ENCODE measurements at places on chromosomes 1 and 21. TPM values are rescaled to one million over a fixed set of nuclear protein-coding genes. Genes with fewer than 3 reads are reported as not detected.

DNA sequence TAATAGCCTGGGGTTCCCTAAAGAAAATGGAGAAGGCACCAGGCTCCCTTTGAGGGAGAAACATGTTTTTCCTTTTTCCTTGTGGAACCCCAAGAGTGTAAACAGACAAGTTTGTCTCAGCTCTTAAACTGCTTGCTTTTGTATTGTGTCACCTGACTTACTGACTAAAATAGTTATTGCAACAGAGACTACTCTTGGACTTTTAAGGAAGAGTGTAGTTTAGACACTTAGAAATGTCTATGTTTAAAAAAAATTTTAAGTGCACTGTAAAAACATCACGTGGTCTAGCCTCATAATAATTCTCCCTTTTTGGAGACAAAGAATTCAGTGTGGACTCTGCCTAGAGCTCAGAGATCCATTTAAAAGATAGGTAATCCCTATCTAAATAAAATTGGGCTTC is 141.1 kb downstream of the TRIM33 start:
- DNase-seq: no peak

- no peak for DNase-seq
These were observed 58.9 kb upstream of the ARTN start for GRCh38 chr1:43874716-43875115.

GRCh38 chr1:203477748-203478147 is 2.1 kb downstream of the PRELP start:
- no peak for DNase-seq

DNA sequence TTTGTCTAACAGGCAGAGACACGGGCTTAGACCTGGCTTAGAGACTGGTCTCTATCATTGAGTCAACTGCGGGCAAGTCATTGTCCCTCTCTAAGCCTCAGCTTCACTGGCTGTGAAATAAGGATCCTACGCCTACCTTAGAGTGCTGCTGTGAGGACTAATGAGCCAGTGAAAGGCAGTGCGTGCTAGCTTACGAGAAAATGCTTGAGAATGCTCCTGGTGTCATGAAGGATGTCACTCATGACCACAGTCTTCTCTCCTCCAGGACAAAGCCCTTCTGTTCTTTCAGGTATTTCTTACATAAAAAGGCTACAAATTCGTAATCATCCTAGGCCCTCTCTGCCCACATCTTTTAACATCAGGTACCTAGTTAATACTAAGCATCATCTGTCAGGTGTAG is 16.5 kb upstream of the A3GALT2 start:
- DNase-seq: no peak

DNA sequence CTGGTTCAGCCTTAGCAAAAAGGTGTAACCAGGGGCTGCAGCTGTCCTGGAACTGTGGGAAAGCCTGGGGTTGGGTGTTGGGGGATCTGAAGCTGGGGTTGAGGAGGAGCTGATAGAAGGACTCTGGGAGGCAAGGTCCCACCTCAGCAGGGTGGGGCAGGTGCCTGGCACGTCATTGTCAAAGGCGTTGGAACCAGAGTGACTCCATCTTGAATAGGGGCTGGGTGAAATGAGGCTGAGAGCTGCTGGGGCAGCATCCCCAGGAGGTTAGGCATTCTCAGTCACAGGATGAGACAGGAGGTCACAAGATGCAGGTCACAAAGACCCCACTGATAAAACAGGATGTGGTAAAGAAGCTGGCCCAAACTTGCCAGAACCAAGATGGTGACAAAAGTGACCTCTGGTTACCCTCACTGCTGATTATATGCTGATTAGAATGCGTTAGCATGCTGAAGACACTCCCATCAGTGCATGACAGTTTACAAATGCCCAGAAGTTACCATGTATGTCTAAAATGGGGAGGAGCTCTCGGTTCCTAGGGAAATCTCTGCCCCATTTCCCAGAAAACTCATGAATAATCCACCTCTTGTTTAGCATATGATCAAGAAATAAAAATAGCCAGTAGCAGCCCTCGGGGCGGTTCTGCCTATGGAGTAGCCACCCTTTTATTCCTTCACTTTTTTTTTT is 85.4 kb downstream of the IER5 start:
- DNase-seq: no peak

DNA sequence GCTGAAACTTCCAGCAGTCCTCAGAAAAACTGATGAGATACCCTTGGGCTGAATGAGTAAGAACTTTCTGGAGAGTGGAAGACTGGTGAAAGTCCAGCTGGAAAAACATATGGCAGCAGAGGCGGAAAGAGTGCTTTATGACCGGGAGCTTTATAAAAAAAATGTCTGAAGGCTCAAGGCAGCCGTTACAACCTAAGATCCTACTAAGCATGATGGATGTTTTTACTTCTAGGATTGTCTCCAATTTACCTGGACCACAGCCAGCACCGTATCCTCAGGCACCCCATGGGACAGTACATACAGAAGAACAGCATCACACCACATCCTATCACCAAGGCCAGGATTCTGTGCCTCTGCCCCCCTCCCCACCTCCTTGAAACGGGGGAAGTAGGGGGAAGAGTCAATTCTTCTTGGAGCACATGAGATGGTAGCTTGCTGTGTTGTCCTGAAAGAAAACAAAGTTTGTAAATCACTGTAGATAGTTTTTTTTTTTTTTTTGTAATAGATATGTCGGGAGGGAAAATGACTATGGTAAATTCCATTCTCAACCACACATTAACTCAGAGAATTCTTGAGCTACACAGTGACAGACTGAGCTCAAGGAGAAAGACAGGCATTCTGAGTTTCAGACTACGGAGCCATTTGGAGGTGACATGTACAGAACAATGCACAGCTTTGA is 11.8 kb upstream of the IRF2BP2 start:
- DNase-seq: no peak

DNA sequence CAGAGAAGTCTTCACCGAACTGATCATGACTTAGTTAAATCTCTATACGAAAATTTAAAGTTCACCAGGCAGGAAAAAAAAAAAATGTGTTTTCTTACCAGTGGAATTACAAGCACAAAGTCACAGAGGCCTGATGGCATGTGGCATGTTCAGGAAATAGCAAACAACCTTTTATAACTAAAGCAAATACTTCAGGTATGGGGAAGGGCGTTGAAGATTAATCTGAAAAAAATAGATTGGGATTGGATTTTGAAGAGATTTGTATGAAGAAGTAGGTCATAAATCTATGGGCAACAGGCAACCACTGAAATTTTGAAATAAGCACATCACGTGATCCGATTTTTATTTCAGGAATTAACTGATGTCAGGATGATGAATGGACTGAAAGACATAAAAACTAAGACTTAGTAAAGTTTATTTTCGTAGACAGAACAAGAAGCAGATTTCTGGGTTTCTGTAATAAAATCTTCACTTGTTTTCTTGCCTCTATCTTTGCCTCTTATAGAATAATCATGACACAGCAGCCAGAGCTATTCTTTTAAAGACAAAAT is 295.9 kb upstream of the ADGRL4 start:
- DNase-seq: no peak

DNA sequence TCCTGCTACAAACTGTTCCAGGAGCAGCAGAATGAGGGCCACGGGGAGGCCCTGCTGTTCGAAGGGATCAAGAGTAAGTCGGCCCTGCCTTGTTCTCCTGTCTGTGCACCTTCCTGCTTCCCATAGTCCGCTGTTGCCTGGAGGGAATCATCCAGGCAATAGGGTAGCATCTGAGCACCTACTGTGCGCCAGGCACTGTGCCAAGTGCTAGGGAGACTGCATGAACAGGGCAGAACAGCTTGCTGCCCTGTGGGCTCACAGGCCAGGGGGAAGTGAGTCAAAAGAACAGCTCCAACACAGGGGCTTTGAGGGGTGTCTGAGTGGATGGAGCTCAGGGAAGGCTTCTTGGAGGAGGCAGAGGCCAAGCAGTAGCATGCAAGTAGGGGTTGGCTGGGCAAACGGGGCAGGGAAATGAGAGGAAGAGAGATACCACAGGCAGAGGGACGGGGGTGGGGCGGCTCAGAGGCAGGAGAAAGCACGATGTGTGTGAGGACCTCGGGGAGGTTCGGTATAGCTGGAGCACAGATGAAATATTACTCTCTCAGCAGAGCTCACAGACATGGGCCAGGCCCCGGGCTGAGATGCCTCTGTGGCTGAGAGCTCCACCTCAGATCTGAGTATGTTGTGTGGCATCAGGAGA is 15.5 kb upstream of the PADI6 start:
- DNase-seq: no peak

DNA sequence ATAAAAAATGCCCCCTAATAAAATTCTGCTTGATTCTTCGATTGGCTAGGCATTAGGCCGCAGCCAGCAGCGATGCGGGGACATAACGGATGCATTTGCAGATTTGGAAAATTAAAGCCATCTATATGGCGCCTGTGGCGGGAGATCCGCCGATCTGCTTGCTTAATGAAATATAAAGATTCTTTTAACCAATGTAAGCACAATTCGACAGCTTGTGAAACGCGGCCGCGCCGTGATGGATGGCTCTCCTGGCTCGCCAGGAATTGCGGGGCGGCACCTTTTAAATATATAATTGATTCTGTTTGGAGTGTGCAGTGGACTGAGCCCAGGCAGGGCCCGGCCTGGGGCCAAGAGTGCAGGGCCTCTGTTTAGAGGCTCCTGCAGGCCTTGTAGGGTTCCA is 8.0 kb downstream of the DMBX1 start:
- no peak for DNase-seq

DNA sequence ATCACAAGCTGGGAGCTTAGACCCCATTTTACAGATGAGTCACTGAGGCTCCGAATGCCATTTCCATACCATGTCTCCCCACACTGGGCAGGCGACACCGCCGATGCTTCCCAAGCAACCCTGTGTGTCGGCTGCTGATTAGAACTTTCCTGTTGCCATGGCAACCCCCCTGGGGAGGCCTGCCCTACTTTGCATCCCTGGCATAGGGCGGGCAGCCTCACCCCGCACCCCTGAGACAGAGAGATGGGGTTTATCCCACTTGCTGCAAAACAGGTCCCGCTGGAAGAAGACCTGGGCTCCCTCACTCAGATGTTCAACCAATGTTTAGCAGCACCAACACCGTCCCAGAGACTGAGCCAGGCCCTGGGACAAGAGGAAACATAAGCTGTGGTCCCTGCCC is 81.5 kb downstream of the CAMK2N1 start:
- DNase-seq: no peak

- no peak for DNase-seq
These were observed 171.9 kb upstream of the CSF3R start for GRCh38 chr1:36654586-36654985.

The SLC30A2 gene
- total RNA-seq: not detected

The TRNP1 gene
- total RNA-seq: 76.9 TPM

The CLDN19 gene
- not detected for total RNA-seq

All from HCT116 (cell line).